ENCODE measurements at places on chromosomes 6 and 20.

DNA sequence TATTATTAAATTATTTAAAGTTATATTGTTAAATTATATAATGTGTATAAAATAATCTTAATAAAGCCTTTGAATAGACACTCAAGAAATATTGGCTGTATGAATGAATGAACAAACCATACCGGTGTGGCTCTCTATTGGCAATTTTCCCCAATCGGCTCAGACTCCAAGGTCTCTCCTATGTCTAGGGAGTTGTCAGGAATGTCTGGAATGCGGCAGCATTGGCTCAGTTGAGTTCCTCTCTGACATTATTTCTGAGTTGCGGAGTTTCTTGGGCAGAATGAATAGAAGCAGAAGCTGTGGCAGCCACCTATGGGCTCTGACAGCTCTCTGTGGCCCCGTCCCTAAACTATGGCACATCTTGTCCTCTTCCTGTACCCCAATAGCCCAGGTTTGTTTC is 111.0 kb downstream of the SOBP start:
- DNase-seq: no peak

DNA sequence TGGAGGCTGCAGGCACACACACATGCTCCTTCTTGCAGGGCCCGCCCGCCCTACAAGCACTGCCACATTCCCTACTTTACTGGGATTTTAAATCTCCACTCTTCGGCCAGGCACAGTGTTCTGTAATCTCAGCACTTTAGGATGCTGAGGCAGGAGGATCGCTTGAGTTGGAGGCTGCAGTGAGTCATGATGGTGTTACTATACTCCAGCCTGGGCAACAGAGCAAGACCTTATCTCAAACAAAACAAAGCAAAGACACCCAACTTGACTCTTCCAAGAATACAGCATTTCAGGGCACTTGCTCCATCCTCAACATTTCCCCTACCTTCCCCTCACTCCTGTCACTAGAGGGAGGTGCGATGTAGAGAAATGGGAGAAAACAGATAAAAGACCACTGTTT is 194.0 kb downstream of the MYLK4 start:
- no peak for DNase-seq

GRCh38 chr6:129679275-129679674 is 30.7 kb downstream of the ARHGAP18 start:
- DNase-seq: no peak

- DNase-seq: no peak
Observed at GRCh38 chr6:87965806-87966205, 81.8 kb upstream of the SPACA1 start.

DNA sequence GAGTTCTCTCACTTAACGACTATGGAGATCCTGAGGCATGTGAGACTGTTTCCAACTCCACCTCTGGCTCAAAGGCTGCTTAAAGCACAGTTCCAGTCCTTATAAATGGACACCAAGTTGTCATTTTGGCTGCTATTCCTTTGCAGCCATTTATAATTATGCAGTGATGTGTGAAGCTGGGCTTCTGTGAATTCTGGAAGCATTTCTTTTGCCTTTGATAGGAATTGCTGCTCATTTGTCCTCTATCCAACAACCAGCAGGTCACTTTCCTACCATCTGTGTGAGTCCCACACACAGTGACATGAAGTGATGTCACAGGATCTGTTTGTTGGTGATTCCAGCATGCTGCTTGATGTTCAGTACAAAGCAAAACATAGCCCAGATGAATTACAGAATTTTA is 28.5 kb upstream of the EFHC1 start:
- no peak for DNase-seq

Measured in CD4-positive, alpha-beta T cell treated with Interleukin-21 for 1 hour (primary cell).